ENCODE measurements at places on chromosomes 11 and 22.

DNA sequence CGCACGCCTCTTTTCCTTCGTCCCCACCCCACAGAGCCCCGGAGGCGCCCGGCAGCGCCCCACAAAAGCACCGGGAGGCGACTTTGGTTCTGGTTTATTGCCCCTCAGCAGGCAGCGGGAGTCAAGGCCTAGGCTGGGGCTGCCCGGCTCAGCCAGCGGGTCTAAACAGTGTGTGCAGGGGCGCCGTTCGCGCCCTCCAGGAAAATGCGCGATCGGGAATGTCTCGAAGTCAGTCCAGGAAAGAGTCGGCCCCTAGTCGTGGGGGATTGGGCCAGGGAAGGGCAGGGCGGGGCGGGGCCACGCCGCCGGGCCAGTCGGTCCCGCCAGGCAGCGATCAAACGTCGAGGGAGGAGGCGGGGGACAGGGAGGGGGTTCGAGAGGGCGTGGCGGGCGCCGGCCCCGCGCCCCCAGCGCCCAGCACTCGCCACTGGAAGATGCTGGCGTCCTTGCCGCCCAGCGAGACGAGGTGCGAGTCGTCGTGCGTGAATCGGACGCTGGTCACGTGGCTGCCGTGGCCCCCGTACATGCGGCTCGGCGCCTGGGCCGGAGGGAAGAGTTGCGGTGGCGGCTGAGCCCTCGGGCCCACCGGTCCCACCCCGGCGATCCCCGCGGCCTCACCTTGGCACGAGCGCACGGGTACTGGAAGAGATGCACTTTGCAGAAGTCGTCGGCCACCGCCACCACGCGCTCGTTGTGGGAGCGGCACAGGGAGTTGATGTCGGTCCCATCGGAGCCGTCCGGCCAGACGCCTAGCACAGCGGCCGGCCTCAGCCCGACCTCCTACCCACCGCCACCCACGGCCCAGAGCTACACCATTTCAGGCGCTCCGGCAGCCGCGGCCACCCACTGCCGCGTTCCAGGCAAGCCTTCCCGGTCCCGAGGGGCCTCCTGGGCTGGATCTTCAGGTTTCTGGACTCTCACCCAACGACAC lies 741 bp upstream of the MTA2 start:
- no peak for DNase-seq

DNA sequence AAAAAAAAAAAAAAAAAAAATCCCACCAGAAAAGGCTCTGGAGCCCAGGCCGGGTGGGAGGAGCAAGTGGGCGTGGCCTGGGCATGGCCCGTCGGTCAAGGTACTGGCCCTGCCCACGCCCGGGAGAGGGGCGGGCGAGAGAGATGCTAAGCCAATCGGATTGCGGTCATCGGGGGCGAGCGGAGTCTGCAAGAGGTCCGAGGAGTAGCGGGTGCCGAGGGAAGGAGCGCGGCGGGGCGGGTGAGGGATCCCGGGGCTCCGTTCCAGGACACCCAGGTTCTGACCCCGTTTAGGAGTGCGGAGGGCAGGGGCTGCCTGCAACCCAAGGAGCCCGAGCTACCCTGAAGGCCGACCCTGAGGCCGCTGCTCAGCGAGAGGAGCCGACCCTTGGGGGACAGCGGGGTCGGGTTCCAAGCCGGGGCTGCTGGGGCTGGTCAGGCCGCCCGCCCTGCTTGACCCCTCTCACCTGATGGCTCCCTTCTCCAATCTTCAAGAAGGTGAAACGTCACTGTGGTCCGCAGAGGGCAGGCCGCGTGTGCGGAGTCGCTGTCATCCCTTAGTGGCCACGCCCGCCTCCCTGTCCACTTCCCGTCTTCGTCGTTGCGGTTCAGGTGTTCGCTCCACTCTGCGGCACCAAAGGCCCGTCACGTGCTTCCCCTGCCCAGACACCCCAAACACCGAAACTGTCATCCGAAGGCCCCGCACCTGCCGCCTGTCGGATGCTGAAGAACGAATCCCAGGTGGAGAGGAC lies 11.1 kb upstream of the TAB1 start:
- peak; percentile 57 for DNase-seq

DNA sequence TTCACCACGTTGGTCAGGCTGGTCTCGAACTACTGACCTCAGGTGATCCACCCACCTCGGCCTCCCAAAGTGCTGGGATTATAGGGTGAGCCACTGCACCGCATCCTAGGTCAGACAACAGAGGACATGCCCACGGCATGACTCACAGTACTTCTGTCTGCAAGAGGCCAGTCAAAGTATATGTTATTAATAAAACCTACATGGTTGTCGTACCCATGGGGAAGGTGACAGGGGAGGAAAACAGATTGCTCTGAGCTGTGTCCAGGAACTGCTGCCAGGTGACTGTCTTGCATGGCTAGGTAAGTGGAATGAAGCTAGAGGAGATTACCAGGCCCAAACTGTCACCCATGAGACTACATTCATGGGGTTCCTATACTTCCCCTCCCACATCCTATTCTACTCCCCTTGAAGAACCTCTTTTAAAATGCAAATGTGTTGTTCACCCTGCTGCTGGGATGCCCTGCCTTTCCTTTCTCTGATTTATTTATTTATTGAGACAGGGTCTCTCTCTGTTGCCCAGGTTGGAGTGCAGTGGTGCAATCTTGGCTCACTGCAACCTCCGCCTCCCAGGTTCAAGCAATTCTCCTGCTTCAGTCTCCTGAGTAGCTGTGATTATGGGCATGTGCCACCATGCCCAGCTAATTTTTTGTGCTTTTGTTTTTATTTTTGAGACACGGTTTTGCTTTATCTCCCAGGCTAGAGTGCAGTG lies 2.0 kb upstream of the NLRX1 start:
- DNase-seq: no peak

DNA sequence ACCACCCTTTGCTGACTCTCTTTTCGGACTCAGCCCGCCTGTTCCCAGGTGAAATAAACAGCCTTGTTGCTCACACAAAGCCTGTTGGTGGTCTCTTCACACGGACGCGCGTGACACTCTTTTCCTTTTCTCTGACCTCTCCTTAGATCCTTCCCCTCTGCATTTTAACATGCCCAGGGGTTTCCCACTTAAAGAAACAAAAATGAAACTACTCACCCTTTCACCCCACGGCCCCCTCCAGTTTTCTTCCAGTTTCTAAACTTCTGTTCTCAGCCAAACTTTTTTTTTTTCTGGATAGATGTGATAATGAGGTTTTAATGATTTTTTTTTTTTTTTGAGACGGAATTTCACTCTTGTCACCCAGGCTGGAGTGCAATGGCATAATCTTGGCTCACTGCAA lies 32.8 kb upstream of the NUP50 start:
- DNase-seq: no peak

DNA sequence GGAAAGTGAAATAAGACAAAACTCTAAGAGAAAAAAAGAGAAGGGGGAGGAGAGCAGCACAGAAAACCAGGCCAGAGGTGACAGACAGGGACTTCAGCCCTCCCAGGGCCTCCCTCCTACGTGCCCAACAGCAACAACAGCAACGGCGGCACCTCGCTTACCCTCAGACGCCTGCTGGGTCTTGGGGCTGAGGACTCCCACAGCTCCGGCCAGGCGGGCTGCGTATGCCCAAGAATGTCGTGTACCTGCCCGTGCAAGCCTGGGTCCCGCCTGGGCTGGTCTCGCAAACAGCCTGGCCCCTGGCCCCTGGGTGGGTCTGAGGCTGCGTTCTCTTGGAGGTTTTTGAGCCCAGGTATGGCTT lies 30.5 kb downstream of the ARAP1 start:
- peak; percentile 15 for DNase-seq

GRCh38 chr22:35561796-35562526 lies 21.3 kb downstream of the RASD2 start:
- DNase-seq: no peak

GRCh38 chr11:59463190-59463641 lies 6.5 kb downstream of the OR4D6 start:
- no peak for DNase-seq

DNA sequence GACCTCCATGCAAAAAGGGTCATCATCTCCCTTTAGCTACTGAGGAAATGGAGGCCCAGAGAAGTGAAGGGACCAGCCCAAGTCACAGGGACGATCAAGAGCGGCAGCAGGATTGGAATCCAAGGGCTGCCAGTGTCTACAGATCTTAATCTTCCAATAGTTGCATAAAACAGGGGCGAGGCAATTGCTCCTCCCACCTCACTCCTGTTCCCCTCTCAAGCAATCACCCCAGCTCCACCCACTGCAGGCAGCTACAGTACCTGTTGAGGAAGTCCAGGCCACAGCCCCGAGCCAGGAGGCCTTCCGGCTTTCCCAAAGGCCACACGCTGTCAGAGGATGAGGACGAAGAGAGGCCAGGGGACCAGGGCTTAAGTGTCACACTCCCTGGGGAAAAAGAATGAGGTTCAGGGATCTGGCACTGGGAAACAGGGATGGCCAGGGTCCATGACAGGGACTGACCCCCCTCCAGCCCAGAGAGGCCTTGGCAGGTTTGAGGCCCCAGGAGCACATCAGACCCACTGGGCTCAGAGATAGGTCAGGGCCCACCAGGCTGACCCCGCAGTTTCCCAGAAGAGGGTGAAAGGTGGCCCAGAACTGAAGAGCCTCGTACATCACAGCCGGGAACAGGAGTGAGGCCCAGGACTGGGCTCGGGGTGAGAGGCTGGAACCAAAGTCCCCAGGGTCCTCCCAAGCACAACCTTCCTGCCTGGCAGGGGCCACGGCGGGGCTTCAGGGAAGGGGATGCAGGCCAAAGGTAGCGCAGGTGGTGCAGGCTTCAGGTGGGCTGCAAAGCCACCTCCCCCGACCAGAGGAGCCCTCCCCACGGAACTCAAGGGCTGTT lies 16.4 kb upstream of the MFNG start:
- no peak for DNase-seq

GRCh38 chr11:67313125-67313890 lies 10.0 kb downstream of the SSH3 start:
- no peak for DNase-seq

DNA sequence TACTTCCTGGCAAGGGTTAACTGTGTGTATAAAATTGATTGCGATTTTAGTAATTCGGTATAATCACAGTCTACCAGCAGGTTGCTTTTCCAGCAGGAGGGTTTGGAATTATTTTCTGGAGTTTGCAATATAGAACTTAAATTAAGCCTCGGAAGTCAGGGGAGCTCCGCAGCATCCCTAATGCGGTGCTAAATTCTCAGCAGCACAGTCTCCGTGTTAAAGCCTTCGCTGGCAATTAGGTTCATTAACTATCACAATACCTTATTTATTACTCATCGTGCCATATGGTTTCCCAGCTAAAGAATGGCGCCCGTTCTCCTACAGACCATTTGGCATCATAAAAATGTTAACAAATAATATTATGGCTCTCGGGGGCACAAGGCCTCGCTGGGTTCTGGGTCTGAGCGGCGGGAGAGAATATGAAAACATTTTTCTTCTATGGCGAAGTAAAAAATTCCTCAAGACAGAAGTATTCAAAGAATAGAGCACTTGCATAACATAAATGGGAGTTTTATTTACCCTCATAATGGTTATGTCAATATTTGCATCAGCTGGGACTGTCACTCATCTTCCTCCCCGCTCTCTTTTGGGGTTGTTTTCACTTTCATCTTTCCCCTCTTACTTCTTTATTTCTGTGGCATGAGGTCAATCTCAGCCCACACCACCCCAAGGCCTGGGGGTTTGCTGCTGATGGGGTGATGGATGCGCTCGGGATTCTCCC lies 28.1 kb upstream of the ZBTB16 start:
- DNase-seq: no peak

- no peak for DNase-seq
These were observed 668.8 kb downstream of the DLG2 start for GRCh38 chr11:84958295-84958694.

- DNase-seq: no peak
These were observed 115.9 kb upstream of the GRK3 start for GRCh38 chr22:25448435-25449051.

GRCh38 chr22:21101877-21102638 lies 56.3 kb downstream of the LRRC74B start:
- DNase-seq: no peak

DNA sequence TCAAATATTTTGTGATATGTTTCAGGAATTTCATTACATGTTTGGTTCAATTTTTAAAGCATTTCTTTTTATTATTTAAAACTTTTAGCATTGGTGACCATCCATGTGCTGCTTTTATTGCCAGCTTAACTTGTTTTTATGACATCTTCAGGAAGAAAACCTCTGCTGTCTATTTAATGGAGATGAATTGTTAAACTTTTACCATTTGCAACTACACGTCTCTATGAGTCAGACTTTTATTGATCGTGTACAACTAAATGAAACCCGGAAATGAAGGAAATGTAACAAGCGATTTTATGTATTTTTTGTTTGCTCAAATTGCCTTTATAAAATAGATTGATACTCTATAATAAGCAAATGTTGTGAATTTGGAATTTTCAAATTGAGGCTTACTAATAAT lies 113.0 kb downstream of the PTPRJ start:
- DNase-seq: no peak

DNA sequence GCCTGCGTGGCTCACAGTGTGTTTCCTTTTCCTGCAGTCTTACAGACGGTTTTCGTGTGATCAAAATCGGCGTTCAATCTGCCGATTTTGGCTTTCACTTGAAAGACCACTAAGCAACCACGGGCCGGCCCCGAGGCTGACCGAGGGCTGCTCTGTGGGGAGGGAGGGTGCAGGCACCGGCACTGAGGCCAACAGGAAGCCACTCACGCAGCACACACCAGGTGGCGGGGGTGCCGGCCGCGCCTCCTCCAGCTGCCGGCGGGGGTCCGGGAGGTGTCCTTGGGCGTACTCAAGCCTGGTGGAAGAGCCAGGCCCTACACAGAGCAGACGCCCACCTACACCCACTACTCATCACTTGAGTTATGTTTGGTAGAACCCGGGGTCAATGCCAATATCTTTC lies 14.3 kb downstream of the TOLLIP start:
- no peak for DNase-seq

DNA sequence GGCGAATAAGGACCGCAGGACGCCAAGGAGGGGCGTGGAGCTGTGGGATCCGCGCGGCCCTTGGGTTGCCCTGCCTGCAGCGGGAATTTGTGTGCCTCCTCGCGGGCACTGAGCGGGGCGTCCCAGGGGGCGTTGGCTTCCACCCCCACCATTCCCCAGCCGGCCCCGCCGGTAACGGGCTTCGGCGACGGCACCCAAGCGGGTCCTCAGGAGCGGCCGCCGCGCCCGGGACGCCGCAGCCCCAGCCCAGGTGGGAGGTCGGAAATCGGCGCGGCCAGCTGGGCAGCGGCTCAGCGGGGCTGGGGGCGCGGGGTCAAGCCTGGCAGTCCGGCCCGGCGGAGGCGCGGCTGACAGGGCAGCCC lies 320 bp downstream of the CLTCL1 start:
- DNase-seq: peak; percentile 12

- no peak for DNase-seq
These were observed 85.0 kb downstream of the CHST1 start for GRCh38 chr11:45580399-45580798.

GRCh38 chr11:3970108-3970507 lies 114.6 kb downstream of the STIM1 start:
- no peak for DNase-seq

DNA sequence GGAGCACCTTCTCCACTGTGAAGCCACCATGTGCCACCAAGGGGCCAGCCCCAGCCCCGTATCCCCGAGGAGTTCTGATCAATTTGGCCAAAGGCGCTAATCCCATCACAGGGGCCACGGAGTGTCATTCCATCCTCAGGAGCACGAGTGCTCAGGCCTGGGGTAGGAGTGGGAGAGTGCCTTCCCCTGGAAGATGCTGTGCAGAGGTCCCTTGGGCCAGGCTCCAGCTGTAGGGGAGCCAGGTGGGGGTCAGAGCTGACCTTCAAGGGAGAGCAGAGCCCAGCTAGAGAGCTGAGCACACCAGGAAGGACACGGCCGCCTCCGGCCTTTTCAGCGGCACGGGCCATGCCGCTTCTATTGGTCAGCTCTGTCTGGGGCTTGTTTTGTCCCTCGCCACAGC lies 1459.9 kb downstream of the BRD1 start:
- no peak for DNase-seq

- no peak for DNase-seq
These were observed 29.8 kb upstream of the BMAL1 start for GRCh38 chr11:13247606-13248296.

Data from stimulated activated CD4-positive, alpha-beta T cell treated with anti-CD3 and anti-CD28 coated beads, Interleukin-1b, Interleukin-23, amount 100 ng/mL, for 24 hours (primary cell).